ENCODE measurements at places on chromosomes 12 and 14.

DNA sequence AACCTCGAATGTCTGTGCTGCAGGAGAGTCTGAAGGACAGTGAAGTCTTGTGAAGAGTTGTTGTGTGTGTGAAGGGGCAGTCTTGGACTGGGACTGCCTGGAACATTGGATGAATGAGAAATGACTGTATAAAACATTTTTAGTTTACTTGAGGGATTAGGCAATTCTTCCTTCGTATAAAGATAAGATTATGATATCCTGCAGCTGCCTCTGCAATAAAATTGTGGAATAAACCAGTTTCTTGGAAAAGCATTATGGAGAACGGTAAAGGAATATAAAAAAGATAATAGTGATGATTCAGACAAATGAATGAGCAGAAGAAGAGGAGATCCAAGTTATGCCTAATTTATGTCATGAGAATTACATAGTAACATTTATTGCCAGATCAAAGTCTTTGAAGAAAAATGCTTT lies 30.9 kb upstream of the LUM start:
- no peak for DNase-seq

DNA sequence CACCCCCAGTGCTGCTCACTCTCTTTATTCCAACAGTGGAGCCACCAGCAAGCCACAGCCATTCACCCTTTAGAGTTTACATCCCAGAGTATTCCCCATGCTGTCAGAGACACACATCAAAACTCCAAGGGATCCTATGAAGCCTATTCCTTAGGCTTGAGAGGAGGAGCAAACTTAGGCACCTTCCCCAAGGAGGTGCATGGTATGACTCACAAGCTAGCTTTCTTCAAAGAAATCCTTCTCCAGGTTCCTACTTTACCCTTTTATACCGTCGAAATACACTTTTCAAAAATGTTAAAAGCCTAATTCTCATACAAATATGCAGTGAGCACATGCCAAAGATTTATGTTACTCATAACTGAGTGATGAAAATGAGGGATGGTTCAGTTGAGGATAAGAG lies 175.4 kb downstream of the ETNK1 start:
- DNase-seq: no peak

GRCh38 chr12:75269209-75269608 lies 59.6 kb upstream of the KCNC2 start:
- no peak for DNase-seq

DNA sequence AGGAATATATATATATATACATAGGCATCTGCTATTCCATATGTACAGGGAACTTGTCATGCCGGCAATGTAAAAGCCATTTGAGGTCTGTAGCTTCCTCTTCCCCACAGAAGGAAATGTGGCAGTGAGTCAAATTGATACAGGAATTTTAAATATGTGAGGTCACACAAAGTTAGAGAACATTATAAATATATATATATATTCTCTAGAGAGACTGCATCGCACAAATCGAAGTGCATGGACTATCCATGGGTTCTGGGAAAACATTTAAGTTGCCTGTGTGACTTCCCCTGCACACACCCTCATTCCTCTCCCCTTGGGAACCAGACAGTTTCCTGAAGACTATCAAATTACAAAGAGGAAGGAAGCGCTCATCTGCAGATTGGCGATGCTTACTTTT lies 100.9 kb upstream of the CCDC91 start:
- no peak for DNase-seq

DNA sequence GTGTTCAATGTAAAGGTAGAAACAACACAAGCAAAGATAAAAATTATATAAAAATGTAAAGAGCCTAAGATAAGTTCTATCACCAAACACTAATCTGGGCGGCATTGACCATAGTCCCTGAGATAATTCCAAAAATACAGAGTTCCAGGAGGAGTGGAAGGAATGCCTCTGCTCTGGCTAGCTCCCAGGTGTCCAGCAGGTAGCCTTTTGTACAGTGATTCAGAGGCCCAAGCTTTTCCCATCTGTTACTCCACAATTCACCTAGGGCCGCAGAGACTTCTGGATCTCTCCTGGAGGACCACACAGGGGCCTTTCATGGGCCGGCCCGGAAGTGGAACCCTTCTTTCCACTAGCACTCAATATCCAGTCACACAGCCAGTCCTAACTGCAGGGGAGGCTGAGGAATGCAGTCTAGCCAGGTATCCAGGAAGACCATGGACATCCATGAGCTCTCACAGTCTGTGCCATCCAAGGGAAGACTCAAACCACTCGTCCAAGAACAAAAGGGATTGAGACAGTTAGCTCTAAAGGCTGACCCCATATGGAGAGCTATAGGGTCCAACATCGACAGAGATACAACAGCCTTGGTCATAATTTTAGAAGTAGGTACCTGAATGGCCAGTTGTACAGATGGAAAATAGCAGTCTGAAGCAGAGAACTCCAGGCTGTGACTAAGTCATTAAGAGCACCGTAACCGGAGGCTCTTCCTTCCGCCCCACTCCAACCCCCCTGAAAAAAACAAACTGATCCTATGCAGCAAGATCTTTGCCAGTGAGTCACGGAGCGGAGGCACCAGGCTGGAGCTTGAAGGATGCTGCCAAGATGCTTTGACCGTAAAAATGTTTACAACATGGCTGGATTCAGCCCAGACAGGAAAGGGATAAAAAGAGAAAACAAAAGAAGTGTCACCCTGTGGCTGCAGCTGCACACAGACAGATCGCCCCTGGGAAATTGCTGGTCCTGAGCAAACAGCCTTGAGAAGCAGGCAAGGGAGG lies 204.8 kb downstream of the NUAK1 start:
- no peak for DNase-seq

- DNase-seq: no peak
Observed at GRCh38 chr14:92846162-92846897, 52.2 kb downstream of the GOLGA5 start.

DNA sequence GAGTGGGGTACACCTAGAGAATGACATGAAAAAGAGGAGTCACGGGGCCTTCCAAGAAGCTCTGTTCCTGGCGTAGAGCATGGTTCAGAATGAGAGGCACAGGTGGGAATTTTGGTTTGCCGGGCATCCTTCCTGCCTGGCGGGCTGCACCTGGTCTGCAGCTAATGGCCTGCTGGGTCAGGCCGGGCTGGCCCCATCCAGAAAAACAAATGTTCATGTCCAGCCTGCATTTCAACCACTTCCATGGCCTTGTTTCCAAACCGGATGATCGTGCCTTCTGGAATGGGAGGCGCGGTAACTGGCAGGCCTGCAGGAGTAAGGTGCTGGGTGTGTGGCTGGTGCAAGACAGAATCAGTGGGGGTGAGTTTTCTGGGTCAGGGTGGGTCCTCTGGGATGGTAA lies 14.4 kb downstream of the TEAD4 start:
- DNase-seq: no peak

- no peak for DNase-seq
Observed at GRCh38 chr12:44663291-44663690, 212.8 kb downstream of the NELL2 start.

- DNase-seq: no peak
Observed at GRCh38 chr12:12608557-12608957, 3.1 kb upstream of the CREBL2 start.

DNA sequence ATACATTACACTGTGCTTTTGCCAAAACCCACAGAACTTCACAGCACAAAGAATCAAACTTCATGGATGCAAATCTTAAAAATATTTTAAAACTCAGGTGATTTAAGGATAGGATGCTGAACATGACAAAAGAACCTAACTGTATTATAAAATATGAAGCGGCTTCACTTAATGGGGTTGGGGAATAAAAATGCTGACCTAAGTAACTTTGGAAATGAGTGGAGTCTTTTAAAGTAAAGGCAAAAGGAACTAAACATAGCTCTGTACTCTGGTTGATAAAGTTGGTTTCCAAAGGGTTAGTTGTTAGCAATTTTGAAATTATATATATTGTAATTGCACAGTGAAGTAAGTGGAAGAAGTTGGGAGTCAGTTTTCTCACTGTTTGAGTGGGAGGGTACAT lies 111.5 kb upstream of the SYT1 start:
- DNase-seq: no peak

- DNase-seq: no peak
Observed at GRCh38 chr12:83573671-83574070, 887.0 kb downstream of the TMTC2 start.

GRCh38 chr12:13835652-13836051 lies 145.8 kb downstream of the GRIN2B start:
- DNase-seq: no peak

DNA sequence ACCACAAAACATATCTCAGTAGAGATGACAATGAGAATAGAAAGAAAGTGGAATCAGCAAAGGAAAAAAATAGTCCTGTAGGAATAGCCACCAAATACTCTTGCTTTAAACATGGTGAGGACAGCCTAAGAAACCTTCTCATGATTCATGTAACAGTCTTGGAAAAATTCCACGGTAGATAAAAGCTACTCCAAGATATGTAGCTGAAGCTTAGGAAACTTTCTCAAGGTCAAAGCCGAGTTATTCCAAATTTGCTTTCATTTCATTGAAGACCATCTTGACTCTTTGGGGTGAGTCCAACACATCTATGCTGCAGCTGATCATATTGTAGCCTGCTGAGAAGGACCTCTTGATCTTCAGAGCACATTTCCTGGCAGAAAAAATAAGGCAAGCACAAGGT lies 157.6 kb downstream of the PAH start:
- DNase-seq: no peak

DNA sequence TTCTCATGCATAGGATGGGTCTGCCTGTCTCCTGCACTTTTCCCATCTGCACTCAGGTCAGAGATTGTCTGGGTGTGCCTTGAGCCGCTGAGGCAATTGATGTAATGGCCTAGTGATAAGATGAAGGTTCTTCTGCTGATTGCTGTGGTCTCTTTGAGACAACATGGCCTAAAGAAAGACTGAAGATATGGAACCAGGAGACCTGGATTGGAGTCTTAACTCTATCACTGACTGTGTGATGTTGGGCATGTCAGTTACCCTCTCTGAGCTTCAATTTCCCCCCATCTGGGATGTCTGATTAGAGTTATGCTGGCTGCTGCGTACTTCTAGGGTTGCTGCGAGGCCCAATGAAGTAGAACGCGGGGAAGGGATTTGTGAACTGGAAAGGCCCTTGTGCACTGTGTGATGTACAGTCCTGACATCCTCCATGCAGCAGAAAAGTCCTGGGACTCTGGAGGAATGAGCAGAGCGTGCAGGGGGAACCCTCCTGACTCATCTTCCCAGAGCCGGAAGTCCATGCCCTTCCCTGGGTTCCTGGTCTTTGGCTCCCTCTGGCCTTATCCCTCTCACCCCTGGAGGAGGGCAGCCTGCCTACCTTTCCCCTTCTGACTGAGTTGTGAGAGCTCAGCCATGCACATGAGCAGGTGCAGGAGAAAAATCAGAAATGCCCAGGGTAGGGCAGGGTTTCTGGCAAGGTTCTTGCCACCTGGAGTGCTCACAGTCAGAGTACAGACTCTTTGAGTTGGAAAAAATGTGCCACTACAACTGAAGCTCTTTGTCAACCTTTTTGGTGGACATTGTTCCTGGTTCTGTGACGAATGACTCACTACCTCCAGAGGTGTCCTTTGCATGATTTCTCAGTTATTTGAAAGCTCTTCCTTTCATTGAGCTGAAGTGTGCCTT lies 21.1 kb downstream of the PLEKHD1 start:
- no peak for DNase-seq

DNA sequence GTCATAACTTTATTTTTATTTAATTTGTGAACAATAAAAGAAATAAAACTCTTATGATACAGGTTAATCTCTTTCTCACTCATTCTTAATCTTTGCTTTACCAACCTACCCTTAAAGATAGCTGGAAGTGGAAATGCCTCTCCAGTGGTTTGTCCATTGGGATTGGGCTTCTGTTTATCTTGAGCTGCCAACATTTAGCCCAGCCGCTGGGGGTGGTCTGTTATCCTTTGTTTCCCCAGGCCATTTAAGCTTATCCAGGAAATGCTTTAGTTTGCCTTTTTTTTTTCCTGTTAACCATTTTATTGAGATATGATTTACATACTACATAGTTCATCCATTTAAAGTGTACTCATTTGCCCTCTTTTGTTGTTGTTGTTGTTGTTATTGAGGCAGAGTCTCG lies 8.2 kb downstream of the TDG start:
- no peak for DNase-seq

GRCh38 chr14:23365732-23366425 lies 907 bp upstream of the EFS start:
- no peak for DNase-seq

DNA sequence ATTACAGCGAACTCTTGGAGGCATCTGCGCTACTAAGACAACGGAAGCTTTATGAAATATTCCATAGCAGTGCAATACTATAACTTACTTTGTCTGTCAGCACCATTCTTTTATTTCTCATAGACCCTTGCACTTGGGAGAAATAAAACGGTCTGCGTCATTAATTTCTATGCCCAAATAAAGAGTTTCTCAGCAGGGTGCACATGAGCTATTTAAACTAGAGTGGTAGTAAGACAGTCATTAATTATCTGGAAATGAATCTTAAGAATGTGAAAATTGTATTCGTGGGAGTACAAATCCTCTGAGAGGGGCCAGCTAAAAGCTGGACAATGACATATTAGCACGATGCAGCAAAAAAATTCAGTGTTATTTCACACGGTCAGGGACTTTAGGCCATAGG lies 903.4 kb upstream of the FOXG1 start:
- DNase-seq: no peak

GRCh38 chr12:16348435-16349130 lies 1.1 kb downstream of the MGST1 start:
- DNase-seq: no peak

DNA sequence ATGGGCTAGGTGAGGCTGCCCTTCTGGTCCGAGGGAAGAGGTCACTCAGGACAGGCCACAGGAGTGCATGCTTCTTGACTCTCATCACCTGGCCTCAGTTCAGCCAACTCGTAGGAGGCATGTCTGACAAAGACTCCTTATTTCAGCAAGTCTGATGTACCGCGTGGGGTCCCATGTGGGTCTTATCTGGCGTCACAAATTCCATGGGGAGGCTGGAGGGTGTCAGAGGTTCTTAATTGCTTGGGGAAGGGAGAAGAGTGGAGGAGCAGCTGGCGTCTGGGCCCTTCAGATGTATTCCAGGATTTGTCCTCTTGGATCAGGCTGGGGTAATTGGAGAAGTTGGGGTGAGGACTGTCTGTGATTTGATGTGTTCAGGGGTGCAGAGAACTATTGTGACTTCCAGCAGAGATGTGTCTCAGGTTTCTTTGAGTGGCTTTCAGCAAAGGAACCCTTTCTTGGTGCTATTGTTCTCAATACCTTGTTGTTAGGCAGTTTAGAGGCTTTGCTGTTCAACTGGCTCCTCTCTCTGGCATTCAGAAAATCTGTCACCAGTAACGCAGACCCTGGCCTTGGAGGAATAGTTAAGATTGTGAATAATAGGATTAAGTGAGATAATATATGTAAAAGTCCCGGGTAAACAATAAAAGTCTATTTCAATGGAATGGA lies 60.1 kb downstream of the SUSD6 start:
- no peak for DNase-seq
